ENCODE measurements at places on chromosomes 1 and 21.

- DNase-seq, result peak; percentile 35
Measured at GRCh38 chr1:169363046-169363730, 4.4 kb downstream of the NME7 start.

- no peak for DNase-seq
Measured at GRCh38 chr1:13956393-13956792, 256.4 kb downstream of the PRDM2 start.

DNA sequence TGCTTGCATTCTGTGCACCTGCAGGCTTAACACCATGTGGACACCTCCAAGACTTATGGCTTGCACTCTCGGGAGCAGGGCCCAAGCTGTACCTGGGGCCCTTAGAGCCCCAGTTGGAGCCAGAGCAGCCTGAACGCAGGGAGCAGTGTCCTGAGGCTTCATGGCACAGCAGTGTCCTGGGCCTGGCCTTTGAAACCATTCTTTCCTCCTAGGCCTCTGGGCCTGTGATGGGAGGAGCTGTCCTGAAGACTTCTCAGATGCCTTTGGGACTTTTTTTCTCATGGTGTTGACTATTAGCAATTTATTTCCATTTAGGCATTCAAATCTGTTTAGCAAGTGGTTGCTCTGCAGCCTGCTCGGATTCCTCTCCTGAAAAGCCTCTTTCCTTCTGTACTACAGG is 11.0 kb downstream of the RPTN start:
- DNase-seq, result no peak

DNA sequence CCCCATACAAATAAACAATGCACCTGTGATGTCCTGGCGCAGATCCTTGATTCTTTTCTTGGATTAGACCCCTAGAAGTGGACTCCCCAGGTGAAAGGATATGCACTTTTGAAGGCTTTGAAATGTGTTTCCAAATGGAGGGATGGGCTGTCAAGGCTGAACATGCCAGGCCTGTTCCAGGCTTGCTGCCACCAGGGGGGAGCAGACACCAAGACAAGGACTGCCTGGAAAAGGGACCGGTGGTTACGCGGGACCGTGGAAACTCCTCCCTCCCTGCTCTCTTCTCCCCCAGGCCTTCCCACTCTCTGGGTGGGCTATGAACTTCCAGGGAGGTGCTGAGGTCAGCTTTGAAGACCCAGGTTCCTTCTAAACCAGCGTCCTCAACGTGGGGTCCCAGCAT is 12.7 kb downstream of the C1QB start:
- no peak for DNase-seq

GRCh38 chr1:54950006-54950368 is 30.4 kb upstream of the TMEM61 start:
- DNase-seq, result no peak

- no peak for DNase-seq
Measured at GRCh38 chr1:217322834-217323233, 308.1 kb downstream of the GPATCH2 start.

DNA sequence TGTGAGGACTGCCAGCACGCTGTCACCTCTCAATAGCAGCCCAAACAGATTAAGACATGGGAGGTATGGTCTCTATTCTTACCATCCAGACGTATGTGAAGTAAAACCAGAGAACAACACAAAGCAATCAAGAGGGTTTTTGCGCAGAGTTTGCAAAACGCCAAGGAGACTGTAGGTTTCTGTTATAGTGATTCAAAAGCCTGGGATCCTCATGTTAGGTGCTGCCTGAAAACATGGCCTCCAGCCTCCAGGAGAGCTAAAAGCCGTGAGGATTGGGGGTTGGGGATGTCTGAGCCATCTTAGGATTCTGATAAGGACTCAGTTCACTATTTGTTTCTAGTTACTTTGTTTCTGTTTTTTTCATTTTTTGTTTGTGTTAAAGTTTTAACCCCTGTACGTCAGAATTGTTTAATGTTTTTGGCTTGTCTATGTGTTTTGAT is 4.2 kb upstream of the CCT8 start:
- peak; percentile 18 for DNase-seq

- no peak for DNase-seq
Measured at GRCh38 chr21:38664841-38665240, 140.9 kb upstream of the ETS2 start.

GRCh38 chr21:41695513-41695912 is 71.3 kb downstream of the RIPK4 start:
- no peak for DNase-seq

Measured in CD4-positive, alpha-beta T cell treated with Interleukin-15 for 4 hours (primary cell).